ENCODE measurements at places on chromosomes 4 and X. TPM values are rescaled to one million over a fixed set of nuclear protein-coding genes. Genes with fewer than 3 reads are reported as not detected.

DNA sequence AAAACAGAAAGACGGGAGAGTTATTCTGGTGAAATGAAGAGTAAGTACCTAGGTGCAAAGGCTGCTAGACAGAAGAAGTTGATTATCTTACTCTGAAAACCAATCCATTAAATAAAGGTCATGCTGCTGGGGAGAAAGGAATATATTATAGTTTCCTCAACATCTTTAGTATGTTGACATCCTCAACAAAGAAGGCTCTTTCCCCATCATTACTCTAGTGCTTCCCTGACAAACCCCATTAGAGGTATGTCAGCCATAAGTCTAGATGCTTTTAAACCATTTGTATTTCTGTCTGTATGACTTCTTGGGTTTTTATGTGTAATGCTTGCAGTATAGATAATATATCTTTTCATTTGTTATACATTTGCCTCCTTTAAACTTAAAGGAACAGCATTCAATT is 75.9 kb downstream of the ADGRL3 start:
- H3K36me3 ChIP-seq, result no peaks in the 10 kb centered on the region
- no peaks in the 10 kb centered on the region for H3K27me3 ChIP-seq
- no peak overlapping the region for H3K4me3 ChIP-seq

DNA sequence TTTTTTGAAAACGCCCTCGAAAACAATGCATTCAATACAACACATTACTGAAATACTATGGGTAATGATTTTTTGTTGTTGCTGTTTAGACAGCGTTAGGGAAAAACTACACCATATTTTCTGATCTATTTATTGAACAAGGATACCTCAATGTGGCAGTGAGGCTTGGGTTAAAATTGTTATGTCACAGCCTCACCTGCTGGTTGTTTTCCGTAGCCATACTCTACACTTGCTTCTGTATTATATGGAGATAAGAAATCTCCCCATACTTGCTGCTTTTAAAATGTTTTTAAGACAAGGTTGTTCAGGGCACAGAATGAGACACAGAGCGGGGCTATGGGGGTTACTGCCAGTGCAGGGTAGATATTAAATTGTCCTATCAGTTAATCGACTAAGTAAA is 221.6 kb upstream of the FTHL17 start:
- H3K36me3 ChIP-seq, result no peaks in the 10 kb centered on the region
- no peaks in the 10 kb centered on the region for H3K27me3 ChIP-seq
- H3K27ac ChIP-seq, result no peak overlapping the region
- no peaks in the 10 kb centered on the region for H3K4me1 ChIP-seq
- no peak for DNase-seq
- no peak overlapping the region for H3K4me3 ChIP-seq

- no peak for DNase-seq
- H3K4me1 ChIP-seq, result peaks cover 13% of the 10 kb centered on the region
- no peaks in the 10 kb centered on the region for H3K27me3 ChIP-seq
- H3K4me3 ChIP-seq, result no peak overlapping the region
- H3K27ac ChIP-seq, result no peak overlapping the region
Observed at GRCh38 chr4:73066445-73066844, 3.1 kb downstream of the COX18 start.

DNA sequence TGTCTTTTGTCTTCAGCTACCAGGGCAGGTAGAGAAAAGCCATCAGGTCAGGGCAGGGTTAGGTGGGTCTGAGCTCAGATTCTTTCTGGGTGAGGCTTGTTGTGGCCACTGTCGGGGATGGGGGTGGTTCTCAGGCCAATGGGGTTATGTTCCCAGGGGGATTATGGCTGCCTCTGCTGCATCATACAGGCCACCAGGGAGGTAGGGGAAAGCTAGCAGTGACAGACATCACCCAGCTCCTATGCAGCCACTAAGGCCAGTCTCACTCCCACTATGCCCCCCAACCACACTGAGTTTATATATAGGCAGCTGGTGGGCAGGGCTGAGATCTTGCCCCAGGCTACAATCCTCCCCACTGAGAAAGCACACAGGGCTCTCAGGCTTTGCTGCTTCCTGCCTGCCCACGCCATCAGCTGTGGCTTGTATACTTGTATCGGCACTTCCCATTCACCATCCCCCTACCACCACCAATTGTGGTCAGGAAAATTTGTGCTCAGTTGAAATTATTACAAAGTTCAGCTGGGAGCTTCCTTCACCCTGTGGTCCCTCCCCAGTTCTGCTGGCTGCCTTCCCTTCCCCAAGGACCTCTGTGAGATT is 72.6 kb upstream of the PTPN13 start:
- H3K27me3 ChIP-seq, result no peaks in the 10 kb centered on the region
- no peak overlapping the region for H3K27ac ChIP-seq
- no peaks in the 10 kb centered on the region for H3K4me1 ChIP-seq
- no peak for DNase-seq

DNA sequence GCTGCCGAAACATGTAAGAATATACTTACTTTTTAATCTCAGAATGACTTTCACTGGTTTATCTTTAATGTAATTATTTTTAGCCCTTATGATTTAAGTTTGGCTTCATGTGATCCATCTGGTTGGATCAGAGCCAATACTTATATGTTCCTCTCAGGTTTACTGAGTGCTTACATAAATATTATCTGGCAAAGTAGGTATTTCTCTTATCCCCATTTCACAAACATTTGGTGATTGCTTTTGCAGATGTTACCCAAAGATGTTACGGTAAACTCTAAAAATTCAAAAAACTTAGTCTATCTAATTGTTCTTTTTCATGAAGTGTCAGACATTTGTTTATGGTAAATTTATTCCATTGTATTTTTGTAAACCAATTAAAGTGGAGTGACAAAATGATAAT is 115.0 kb upstream of the TLL1 start:
- H3K4me3 ChIP-seq, result no peak overlapping the region
- no peaks in the 10 kb centered on the region for H3K4me1 ChIP-seq
- H3K36me3 ChIP-seq, result no peaks in the 10 kb centered on the region
- H3K27ac ChIP-seq, result no peak overlapping the region

- H3K27ac ChIP-seq, result no peak overlapping the region
- no peaks in the 10 kb centered on the region for H3K36me3 ChIP-seq
- DNase-seq, result peak; percentile 79
- no peak overlapping the region for H3K4me3 ChIP-seq
- peaks cover 9% of the 10 kb centered on the region for H3K4me1 ChIP-seq
Observed at GRCh38 chr4:16043642-16044498, 40.0 kb downstream of the PROM1 start.

DNA sequence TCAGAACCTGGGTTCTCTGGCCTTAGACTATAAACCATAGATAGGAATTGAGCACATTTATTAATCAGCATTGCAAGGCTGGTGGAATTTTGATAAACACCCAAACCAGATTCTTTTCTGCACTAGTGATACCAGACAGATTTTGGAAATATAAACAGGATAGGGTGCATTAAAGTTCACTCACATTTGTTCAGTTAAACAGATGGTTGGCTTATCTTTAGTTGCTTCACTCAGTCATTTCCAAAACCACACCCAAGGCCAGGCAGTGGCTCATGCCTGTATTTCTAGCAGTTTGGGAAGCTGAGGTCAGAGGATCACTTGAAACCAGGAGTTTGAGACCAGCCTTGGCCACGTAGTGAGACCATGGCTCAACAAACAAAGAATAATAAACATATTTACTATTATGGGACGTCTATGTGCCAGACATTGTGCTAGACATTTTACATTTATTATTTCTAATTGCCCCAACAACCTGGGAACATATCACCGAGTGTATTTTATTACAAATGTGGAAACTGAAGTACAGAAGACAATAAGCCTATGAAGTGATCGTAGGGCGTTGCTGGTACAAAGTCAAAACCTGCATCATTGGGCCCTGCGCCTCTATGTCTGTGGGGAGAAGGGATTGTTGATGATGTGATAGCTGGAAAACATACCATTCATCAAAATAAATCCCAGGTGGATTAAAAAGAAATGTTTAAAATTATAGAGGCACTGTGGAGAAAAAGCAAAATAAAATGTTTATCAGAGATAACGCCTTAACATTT is 15.0 kb downstream of the ADD1 start:
- no peak for DNase-seq
- H3K4me1 ChIP-seq, result peaks cover 52% of the 10 kb centered on the region
- H3K36me3 ChIP-seq, result peaks cover 5% of the 10 kb centered on the region
- H3K27ac ChIP-seq, result peak overlapping the region; percentile 56
- no peaks in the 10 kb centered on the region for H3K27me3 ChIP-seq

DNA sequence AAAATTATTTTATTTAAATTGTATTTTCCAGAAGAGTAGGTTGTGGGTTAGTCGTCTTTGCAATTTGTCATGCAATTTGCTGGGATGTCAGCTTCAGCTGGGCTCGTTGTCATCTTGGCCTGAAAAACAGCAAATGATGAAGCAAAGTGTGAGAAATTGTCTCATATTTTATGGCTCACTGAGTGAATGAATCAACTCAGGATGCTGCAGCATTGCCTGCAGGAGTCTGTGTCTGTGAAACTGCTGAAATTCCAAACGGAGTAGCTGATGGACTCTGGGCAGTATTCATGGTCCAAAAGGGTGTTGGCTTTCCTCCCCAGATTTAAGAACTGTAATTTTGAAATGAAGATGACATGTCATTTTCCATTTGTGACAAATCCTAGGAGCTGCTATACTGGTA is 37.2 kb downstream of the CXCL8 start:
- H3K27me3 ChIP-seq, result no peaks in the 10 kb centered on the region
- DNase-seq, result no peak
- H3K36me3 ChIP-seq, result no peaks in the 10 kb centered on the region
- H3K4me1 ChIP-seq, result no peaks in the 10 kb centered on the region
- H3K27ac ChIP-seq, result no peak overlapping the region
- H3K4me3 ChIP-seq, result no peak overlapping the region

DNA sequence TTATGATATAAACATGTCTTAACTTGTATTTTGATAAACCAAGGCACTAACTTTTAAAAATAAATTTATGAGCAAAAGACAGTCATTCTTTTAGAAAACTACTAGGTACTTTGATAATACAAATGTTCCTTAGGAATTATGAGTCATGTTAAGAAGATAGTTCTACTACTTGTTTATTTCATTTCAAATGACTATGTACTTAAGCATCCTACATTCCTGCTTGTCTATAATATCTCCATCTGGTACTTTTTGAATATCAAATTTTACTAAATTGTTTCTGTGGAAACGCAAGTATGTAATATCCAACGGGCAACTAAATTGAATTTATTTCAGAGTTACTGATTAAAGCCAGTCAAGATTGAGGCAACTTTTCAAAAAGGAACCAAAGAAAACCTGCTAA is 61.8 kb downstream of the CAMK2D start:
- H3K4me3 ChIP-seq, result no peak overlapping the region
- H3K4me1 ChIP-seq, result no peaks in the 10 kb centered on the region
- no peak overlapping the region for H3K27ac ChIP-seq
- H3K27me3 ChIP-seq, result no peaks in the 10 kb centered on the region
- H3K36me3 ChIP-seq, result no peaks in the 10 kb centered on the region

DNA sequence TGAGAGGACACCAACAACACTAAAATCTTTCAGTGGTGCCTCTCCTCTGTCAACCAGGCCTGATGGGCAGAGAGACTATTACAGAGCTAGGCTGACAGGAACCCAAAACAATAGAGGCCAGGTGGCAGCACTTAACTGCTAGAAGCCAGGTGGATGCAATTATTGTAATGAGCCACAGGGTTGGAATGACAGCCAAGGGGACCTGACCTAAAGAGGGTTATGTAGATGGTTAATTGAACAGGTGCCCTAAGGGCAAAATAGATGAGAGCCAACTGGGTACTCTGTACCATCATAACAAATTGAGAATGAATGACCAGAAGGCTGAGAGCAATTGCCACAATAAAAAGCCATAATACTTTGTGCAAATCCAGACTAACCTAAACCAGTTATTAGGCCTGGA is 24.7 kb upstream of the FRAS1 start:
- H3K36me3 ChIP-seq, result no peaks in the 10 kb centered on the region
- no peak overlapping the region for H3K27ac ChIP-seq
- DNase-seq, result no peak
- H3K4me3 ChIP-seq, result no peak overlapping the region
- H3K4me1 ChIP-seq, result no peaks in the 10 kb centered on the region

GRCh38 chr4:100420571-100420970 is 97.3 kb downstream of the EMCN start:
- no peaks in the 10 kb centered on the region for H3K36me3 ChIP-seq
- no peaks in the 10 kb centered on the region for H3K27me3 ChIP-seq
- H3K4me1 ChIP-seq, result no peaks in the 10 kb centered on the region
- DNase-seq, result no peak

GRCh38 chr4:2248821-2249261 is 6.9 kb upstream of the HAUS3 start:
- peaks cover 41% of the 10 kb centered on the region for H3K36me3 ChIP-seq
- no peak overlapping the region for H3K27ac ChIP-seq
- no peak for DNase-seq
- H3K27me3 ChIP-seq, result no peaks in the 10 kb centered on the region
- peaks cover 1% of the 10 kb centered on the region for H3K4me1 ChIP-seq

- H3K27me3 ChIP-seq, result no peaks in the 10 kb centered on the region
- H3K4me3 ChIP-seq, result no peak overlapping the region
- no peaks in the 10 kb centered on the region for H3K4me1 ChIP-seq
- no peak overlapping the region for H3K27ac ChIP-seq
- H3K36me3 ChIP-seq, result no peaks in the 10 kb centered on the region
Observed at GRCh38 chr4:101037938-101038413, 309.4 kb downstream of the PPP3CA start.

DNA sequence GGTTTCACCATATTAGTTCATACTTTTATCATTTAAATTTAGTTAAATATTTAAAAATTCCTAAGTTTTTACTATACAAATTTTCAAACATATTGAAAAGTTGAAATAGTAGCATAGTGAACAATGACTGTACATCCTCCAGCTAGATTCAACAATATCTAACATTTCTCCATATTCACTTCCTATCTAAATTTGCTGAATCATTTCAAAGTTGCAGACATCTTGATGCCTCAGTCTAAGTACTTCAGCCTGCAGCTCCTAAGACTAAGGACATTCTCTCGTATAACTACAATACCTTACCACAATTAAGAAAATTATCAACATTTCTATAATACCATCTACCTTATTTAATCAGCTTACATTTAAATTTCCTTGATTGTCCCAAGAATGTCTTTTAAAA is 132.7 kb downstream of the TMEM164 start:
- no peak for DNase-seq
- no peaks in the 10 kb centered on the region for H3K4me1 ChIP-seq
- H3K27ac ChIP-seq, result no peak overlapping the region
- peaks cover 14% of the 10 kb centered on the region for H3K27me3 ChIP-seq

NUDT11 gene
- 3.6 TPM for total RNA-seq

PIR gene
- 13.9 TPM for total RNA-seq

ABRAXAS1 gene
- 23.4 TPM for total RNA-seq

ZAR1 gene
- not detected for total RNA-seq

MAML3 gene
- total RNA-seq, result 16.4 TPM

HMX1 gene
- not detected for total RNA-seq

Data from lung (tissue), 17 donors.